IMR-90 (cell line): ENCODE measurements at places on chromosomes 1 and 21. TPM values are rescaled to one million over a fixed set of nuclear protein-coding genes. Genes with fewer than 3 reads are reported as not detected.

GRCh38 chr1:1239614-1240347 is 6.7 kb downstream of the C1QTNF12 start:
- no peak overlapping the region for H3K4me3 ChIP-seq
- H3K36me3 ChIP-seq = peaks cover 2% of the 10 kb centered on the region; the same call in 1 of the 2 replicates
- H3K27ac ChIP-seq = no peak overlapping the region
- H3K4me1 ChIP-seq = peaks cover 14% of the 10 kb centered on the region
- no peaks in the 10 kb centered on the region for H3K27me3 ChIP-seq
- no peak for DNase-seq

GRCh38 chr1:53206735-53207379 is 10.2 kb downstream of the CPT2 start:
- no peak for DNase-seq
- no peaks in the 10 kb centered on the region for H3K4me1 ChIP-seq
- H3K27me3 ChIP-seq = no peaks in the 10 kb centered on the region
- no peak overlapping the region for H3K4me3 ChIP-seq

- no peaks in the 10 kb centered on the region for H3K27me3 ChIP-seq
- H3K36me3 ChIP-seq = no peaks in the 10 kb centered on the region
- no peak overlapping the region for H3K27ac ChIP-seq
- peaks cover 13% of the 10 kb centered on the region for H3K4me1 ChIP-seq
These were observed 39.9 kb downstream of the RGL1 start for GRCh38 chr1:183844806-183845205.

- no peak for DNase-seq
- H3K4me1 ChIP-seq = no peaks in the 10 kb centered on the region
- H3K27ac ChIP-seq = no peak overlapping the region
- peaks cover 71% of the 10 kb centered on the region for H3K36me3 ChIP-seq
- no peaks in the 10 kb centered on the region for H3K27me3 ChIP-seq
These were observed 57.9 kb downstream of the SLC19A1 start for GRCh38 chr21:45484318-45484717.

- no peak for DNase-seq
- no peaks in the 10 kb centered on the region for H3K4me1 ChIP-seq
- no peaks in the 10 kb centered on the region for H3K36me3 ChIP-seq
- H3K27ac ChIP-seq = no peak overlapping the region
These were observed 61.5 kb upstream of the PTBP2 start for GRCh38 chr1:96660051-96660450.

ANGPTL1 gene
- 0.03 and 0.04 TPM in 2 replicates for polyA plus RNA-seq

WDR64 gene
- not detected in 2 replicates for polyA plus RNA-seq

PCP4 gene
- not detected in 2 replicates for polyA plus RNA-seq

GRCh38 chr1:117556341-117556740 is 49.5 kb upstream of the TENT5C start:
- H3K36me3 ChIP-seq = no peaks in the 10 kb centered on the region
- no peak for DNase-seq
- no peaks in the 10 kb centered on the region for H3K4me1 ChIP-seq
- H3K4me3 ChIP-seq = no peak overlapping the region

FBLIM1 gene
- 140 and 159 TPM in 2 replicates for polyA plus RNA-seq

PRSS38 gene
- polyA plus RNA-seq = not detected in 2 replicates

GRCh38 chr1:152946651-152947256 is at the start of gene SPRR5:
TSS of gene SPRR5 (plus strand) at chr1:152947206. CDS start at chr1:152948555, 1,349 bp downstream.
- no peak within 1 kb of the TSS for H3K4me3 ChIP-seq
- H3K4me1 ChIP-seq = no peaks in the 10 kb centered on the region
- DNase-seq = no peak
- H3K27me3 ChIP-seq = no peaks in the 10 kb centered on the region
- H3K36me3 ChIP-seq = no peaks in the 10 kb centered on the region

DNA sequence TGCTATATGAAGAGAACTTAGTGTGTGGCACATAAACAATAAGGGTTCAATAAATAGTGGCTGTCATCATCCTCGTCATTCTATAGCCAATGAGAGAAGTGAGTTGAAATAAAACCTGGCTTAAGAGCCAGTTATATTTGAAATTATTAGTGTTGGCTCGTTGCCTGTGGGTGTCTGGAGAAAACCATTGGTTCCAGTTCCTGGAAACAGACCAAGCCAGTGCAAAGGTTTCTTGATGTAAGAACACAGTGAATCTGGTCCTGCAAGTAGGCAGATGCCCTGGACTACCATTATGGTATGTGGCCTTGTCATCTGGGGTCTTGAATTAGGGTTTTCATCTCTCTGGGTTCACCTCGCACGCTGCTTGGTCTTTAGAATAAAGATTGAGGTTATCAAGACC is 43.3 kb downstream of the URB2 start:
- no peaks in the 10 kb centered on the region for H3K27me3 ChIP-seq
- H3K27ac ChIP-seq = no peak overlapping the region
- H3K4me1 ChIP-seq = no peaks in the 10 kb centered on the region; the same call in 1 of the 2 replicates
- no peak for DNase-seq
- no peak overlapping the region for H3K4me3 ChIP-seq
- H3K36me3 ChIP-seq = no peaks in the 10 kb centered on the region

DNA sequence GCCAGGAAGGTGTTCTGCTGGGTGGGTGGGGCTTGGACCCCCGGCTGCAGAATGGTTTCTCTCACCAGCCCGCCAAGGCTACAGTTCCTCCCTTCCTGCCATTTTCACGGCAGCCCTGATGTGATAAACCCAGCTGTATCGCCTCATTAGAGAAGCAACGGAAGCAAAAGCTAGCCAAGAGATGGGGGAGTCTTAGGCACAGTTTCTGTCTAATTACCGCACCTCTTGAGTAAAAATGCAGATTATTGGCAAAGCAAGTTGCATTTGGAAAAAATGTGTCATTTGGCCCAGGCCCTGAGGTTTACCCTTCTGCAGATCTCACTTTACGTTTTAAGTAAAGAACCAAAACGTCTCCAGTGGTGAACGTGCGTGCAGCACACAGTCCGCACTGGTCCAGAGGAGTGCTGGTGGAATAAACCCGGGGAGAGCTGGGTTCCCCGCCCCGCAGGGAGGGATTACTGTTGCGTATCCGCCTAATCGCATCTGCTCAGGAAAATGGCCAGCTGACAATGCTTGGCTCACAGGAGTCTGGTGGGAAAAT is 109.9 kb downstream of the GALNT2 start:
- peaks cover 12% of the 10 kb centered on the region for H3K4me1 ChIP-seq
- H3K27me3 ChIP-seq = no peaks in the 10 kb centered on the region
- no peak overlapping the region for H3K4me3 ChIP-seq
- peaks cover 7% of the 10 kb centered on the region for H3K36me3 ChIP-seq

DNA sequence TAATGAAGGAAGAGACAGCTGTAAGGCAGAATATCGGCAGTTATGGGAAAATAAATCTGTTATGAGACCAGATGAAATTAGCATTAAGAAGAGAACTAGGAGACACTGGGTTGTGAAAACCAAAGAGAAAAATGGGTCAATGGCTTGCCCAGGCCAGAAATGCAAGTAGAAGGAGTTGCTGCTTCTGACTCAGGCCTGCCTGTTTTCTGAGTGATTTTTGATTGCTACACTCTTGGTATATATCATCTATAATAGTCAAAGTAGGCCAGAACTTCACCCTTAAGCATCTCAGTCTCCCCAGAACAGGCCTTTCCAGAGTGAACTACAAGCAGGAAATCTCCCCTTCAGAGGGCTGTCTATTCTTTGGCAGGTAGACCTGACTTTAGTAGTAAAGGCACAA is 107.0 kb downstream of the NRIP1 start:
- no peak overlapping the region for H3K27ac ChIP-seq
- H3K27me3 ChIP-seq = no peaks in the 10 kb centered on the region
- no peak overlapping the region for H3K4me3 ChIP-seq

- H3K4me1 ChIP-seq = no peaks in the 10 kb centered on the region
- H3K27me3 ChIP-seq = no peaks in the 10 kb centered on the region
- no peak for DNase-seq
- H3K36me3 ChIP-seq = no peaks in the 10 kb centered on the region
- no peak overlapping the region for H3K27ac ChIP-seq
These were observed 210.7 kb upstream of the TMPRSS15 start for GRCh38 chr21:18614303-18614702.

DNA sequence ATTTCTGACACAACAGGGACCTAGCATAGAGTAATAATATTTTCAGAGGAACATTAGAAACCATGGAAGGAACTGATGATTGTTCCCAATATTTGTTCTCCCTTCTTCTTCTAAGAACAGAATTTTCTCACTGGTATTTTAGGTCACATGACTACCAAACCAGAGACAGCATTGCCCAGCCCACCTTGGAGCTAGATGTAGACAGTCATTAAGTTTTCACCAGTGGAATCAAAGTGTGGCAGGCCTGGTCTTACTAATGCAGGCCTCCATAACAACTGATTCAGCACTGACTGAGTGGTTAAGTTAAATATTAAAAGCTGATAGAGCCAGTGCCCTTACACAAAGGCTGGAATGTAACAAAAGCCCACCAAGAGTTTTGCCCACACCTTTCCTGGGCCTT is 244.4 kb downstream of the ZNF648 start:
- no peak overlapping the region for H3K4me3 ChIP-seq
- no peaks in the 10 kb centered on the region for H3K36me3 ChIP-seq
- DNase-seq = no peak
- H3K27ac ChIP-seq = no peak overlapping the region
- H3K4me1 ChIP-seq = no peaks in the 10 kb centered on the region
- no peaks in the 10 kb centered on the region for H3K27me3 ChIP-seq

LCE2A gene
- polyA plus RNA-seq = 0.24 and 0.50 TPM in 2 replicates

- no peaks in the 10 kb centered on the region for H3K27me3 ChIP-seq
- no peaks in the 10 kb centered on the region for H3K36me3 ChIP-seq
- no peak overlapping the region for H3K4me3 ChIP-seq
- H3K4me1 ChIP-seq = no peaks in the 10 kb centered on the region
- no peak for DNase-seq
These were observed 11.7 kb downstream of the MX1 start for GRCh38 chr21:41437729-41438128.

RAB25 gene
- polyA plus RNA-seq = not detected in 2 replicates

GRCh38 chr1:43344267-43344850 is 6.7 kb downstream of the MPL start:
- peaks cover 7% of the 10 kb centered on the region; the same call in 1 of the 2 replicates for H3K27me3 ChIP-seq

GRCh38 chr1:156942576-156942975 is 22.1 kb downstream of the LRRC71 start:
- no peak overlapping the region for H3K4me3 ChIP-seq
- no peak overlapping the region for H3K27ac ChIP-seq
- DNase-seq = no peak
- no peaks in the 10 kb centered on the region for H3K27me3 ChIP-seq

GRCh38 chr1:63757334-63757733 is 16.5 kb upstream of the ROR1 start:
- no peak overlapping the region for H3K4me3 ChIP-seq
- peaks cover 3% of the 10 kb centered on the region for H3K27me3 ChIP-seq
- no peaks in the 10 kb centered on the region for H3K36me3 ChIP-seq
- H3K27ac ChIP-seq = no peak overlapping the region
- no peaks in the 10 kb centered on the region for H3K4me1 ChIP-seq
- DNase-seq = no peak

- no peaks in the 10 kb centered on the region for H3K4me1 ChIP-seq
- H3K27ac ChIP-seq = no peak overlapping the region
- no peaks in the 10 kb centered on the region for H3K27me3 ChIP-seq
These were observed 52.4 kb downstream of the PDE9A start for GRCh38 chr21:42705746-42706374.

GRCh38 chr21:15682977-15683376 is 46.8 kb upstream of the USP25 start:
- H3K4me1 ChIP-seq = peaks cover 4% of the 10 kb centered on the region
- no peak overlapping the region for H3K4me3 ChIP-seq
- H3K36me3 ChIP-seq = no peaks in the 10 kb centered on the region
- H3K27me3 ChIP-seq = no peaks in the 10 kb centered on the region

GRCh38 chr1:45803299-45803780 is at the start of gene MAST2:
TSS of gene MAST2 (plus strand) at chr1:45803612. CDS start at chr1:45803896, 284 bp downstream.
- no peaks in the 10 kb centered on the region for H3K27me3 ChIP-seq
- H3K4me1 ChIP-seq = peaks cover 5% of the 10 kb centered on the region
- peak within 1 kb of the TSS; percentile 87 for H3K27ac ChIP-seq
- peak; percentile 84 for DNase-seq
- peaks cover under 1% of the 10 kb centered on the region; the same call in 1 of the 2 replicates for H3K36me3 ChIP-seq

FCER1G gene
- polyA plus RNA-seq = 0.44 and 0.57 TPM in 2 replicates

A3GALT2 gene
- polyA plus RNA-seq = not detected in 2 replicates

GBP6 gene
- polyA plus RNA-seq = not detected in 2 replicates

DNA sequence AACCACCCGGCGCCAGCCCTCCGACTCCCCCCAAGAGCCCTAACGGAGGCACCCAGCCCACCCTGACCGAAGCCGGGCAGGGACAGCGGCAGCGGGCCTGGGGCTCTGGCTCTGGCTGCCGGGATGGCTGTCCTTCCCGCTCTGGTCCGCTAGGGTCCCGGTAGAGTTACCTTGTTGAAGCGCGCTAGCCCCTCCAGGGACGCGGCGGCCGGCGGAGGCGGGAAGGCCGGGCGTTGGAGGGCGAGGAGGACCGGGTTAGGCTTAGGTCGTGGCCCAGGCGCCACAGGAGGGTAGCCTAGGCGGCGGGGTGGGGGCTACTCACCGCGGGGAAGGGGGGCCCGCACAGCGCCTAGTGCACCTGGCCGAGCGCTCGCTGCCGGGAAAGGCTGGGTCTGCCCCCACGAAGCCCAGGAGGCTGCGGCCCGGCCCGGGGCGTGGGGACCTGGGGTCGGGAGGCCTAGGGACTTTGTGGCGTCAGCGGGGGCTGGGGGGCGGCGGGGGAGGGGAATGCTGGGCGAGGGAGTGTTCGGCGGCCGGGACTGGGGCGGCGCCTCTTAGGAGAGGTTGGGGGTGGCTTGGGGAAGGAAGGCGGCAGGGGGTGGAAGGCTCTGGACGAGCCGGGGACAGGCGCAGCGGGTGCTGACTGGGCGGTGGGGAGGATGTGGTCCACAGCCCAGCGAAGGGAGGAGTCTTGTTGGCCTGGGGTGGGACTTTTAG is at the start of gene TRIM17:
Gene TRIM17 (minus strand): TSS at position 645 of the 717 bp plus-strand sequence. CDS start 1,789 bp downstream, outside the sequence.
- H3K4me3 ChIP-seq = peak within 1 kb of the TSS; percentile 42
- H3K27me3 ChIP-seq = no peaks in the 10 kb centered on the region; the same call in 1 of the 2 replicates
- H3K27ac ChIP-seq = no peak within 1 kb of the TSS; the same call in 1 of the 2 replicates
- DNase-seq = no peak
- H3K36me3 ChIP-seq = peaks cover 11% of the 10 kb centered on the region
- H3K4me1 ChIP-seq = peaks cover 4% of the 10 kb centered on the region; the same call in 1 of the 2 replicates

DNA sequence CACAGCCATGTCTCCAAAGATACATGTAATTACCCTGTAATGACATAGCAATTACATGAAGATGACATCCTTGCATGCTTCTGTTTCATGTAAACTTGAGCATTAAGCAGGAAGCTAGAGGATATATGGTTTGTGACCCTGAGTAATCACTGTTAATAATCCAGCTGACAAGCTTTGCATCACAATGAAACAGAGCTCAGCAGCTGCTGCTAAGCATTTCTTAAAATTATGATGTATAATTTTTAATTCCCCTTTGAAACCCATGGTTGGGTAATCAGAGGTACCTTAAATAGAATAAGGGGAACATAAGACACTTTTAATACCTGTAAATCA is 293.5 kb downstream of the NTNG1 start:
- H3K4me3 ChIP-seq = no peak overlapping the region
- H3K27me3 ChIP-seq = no peaks in the 10 kb centered on the region
- no peaks in the 10 kb centered on the region for H3K4me1 ChIP-seq
- no peaks in the 10 kb centered on the region for H3K36me3 ChIP-seq

- peaks cover 2% of the 10 kb centered on the region for H3K4me1 ChIP-seq
- H3K36me3 ChIP-seq = no peaks in the 10 kb centered on the region
- no peaks in the 10 kb centered on the region for H3K27me3 ChIP-seq
- H3K4me3 ChIP-seq = no peak overlapping the region
- no peak for DNase-seq
- H3K27ac ChIP-seq = no peak overlapping the region
These were observed 17.6 kb downstream of the COL8A2 start for GRCh38 chr1:36107394-36107793.

GRCh38 chr1:77542813-77543420 is 139.5 kb downstream of the ZZZ3 start:
- no peaks in the 10 kb centered on the region for H3K27me3 ChIP-seq
- no peak overlapping the region for H3K27ac ChIP-seq
- H3K36me3 ChIP-seq = no peaks in the 10 kb centered on the region
- H3K4me1 ChIP-seq = peaks cover 22% of the 10 kb centered on the region
